ENCODE measurements at places on chromosomes 3 and 15. TPM values are rescaled to one million over a fixed set of nuclear protein-coding genes. Genes with fewer than 3 reads are reported as not detected.

DNA sequence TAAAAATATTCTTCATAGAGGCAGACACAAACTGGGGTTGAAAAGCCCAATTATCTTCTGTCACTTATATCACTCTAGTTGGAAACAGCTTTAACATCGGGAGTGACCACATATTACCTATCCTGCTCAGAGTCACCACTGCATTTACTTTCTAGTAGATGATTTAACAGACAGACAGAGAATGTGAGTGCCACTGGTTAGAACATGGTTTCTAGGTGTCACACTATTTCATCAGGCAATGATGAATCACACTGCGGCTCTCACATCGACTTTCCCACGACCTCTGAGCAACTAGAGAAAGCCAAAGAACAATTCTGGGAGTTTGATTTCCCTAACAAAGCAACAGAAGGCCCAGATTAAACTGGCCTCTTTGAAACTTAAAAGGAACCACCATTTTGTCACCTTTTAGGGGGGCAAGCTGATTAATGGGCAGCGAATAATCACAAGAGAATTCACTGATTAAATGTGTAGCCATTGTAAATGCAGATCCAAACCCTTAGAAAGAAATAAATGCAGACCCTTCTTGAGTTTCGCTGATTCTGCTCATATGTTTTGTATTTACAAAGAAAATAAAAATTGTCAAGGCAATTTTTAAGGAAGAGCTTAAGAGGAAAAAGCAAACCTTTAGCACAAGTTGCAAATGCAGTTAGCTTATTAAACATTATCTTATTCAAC, 112.6 kb upstream of the KBTBD8 start:
- H3K36me3 ChIP-seq: no peaks in the 10 kb centered on the region
- DNase-seq: no peak
- no peaks in the 10 kb centered on the region for H3K4me1 ChIP-seq
- no peaks in the 10 kb centered on the region for H3K27me3 ChIP-seq
- H3K27ac ChIP-seq: no peak overlapping the region

DNA sequence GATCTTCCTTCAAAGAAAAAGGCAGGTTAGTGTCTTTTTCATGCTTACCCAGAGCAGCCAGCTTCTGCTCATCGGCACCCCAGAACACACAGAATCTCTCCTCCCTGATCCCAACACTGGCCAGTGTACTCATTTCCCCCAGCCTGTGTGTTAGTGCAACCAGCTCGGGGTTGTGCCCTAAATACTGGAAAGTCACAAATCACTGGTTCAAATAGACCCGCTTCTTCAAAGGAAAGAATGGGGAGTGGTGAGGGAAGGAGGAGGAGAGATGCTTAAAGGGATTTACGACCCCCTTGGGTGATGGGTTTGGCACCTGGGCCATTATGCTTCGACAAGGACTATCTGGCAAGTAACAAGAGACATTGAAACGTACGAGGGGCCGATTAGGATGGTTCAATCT, 114.0 kb downstream of the FOXB1 start:
- no peak for DNase-seq
- H3K4me1 ChIP-seq: peaks cover 38% of the 10 kb centered on the region
- no peaks in the 10 kb centered on the region for H3K36me3 ChIP-seq
- H3K27ac ChIP-seq: no peak overlapping the region

DNA sequence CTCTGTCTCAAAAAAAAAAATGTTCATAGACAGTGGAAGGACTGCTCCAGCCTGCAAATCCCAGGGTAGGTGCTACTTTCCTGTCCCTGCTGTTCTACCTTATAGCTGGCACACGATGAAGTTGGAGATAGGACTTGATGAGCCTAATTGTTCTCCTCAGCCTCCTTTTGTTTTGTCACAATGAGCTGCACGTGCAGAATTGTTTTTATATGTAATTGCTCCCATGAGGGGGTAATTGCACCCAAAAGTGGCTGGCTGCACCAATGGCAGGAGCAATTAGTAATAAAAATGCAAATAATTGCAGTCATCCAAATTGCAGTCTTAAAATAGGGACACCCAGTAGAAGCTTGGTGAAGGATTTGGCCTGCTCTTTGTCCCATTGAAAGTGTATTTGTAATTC, 63.0 kb upstream of the PFN2 start:
- no peak for DNase-seq
- H3K4me1 ChIP-seq: no peaks in the 10 kb centered on the region
- H3K27me3 ChIP-seq: no peaks in the 10 kb centered on the region
- H3K4me3 ChIP-seq: no peak overlapping the region
- no peaks in the 10 kb centered on the region for H3K36me3 ChIP-seq

The ULK3 gene
- total RNA-seq: 14.3 TPM

DNA sequence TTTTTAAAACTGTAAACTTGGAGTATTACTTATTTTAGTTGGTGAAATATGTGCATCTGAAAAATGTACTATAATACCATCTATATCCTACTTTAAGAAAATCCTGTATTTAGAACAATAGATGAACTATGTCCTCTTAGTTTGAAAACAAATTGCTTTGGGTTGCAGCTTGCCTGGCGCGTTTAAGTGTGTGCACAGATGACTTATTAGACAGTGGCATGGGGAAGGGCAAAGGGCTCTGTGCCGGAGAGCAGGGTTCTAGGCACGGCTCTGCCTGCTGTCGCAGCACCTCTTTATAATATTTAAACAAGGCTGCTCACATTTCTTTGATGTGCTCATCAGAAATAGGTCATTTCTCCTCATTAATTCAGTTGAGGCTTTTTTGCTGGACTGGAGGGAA, 10.0 kb downstream of the PXK start:
- H3K4me1 ChIP-seq: peaks cover 5% of the 10 kb centered on the region
- no peak overlapping the region for H3K27ac ChIP-seq
- no peaks in the 10 kb centered on the region for H3K36me3 ChIP-seq
- no peak for DNase-seq
- no peaks in the 10 kb centered on the region for H3K27me3 ChIP-seq

DNA sequence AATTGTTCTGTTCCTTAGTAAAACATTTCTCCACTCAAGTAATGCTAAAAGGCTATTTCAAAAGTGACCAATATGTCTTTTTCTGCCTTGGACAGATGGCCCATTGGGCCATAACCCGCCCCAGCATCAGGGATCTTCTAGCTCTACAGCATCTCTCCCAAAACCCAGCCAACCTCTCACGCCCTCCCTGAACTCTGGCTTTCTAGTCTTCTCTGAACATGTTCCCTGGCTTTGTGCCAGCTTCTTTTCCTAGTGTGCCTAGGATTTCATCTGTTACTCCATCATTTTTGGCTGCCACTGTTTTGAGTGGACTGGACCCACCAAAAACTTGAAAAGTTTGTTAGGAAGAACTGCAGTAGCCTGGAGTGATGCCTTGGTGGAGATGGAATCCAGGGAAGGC, 30.7 kb downstream of the TRPM1 start:
- H3K4me3 ChIP-seq: no peak overlapping the region
- H3K27ac ChIP-seq: no peak overlapping the region
- no peak for DNase-seq
- no peaks in the 10 kb centered on the region for H3K36me3 ChIP-seq
- no peaks in the 10 kb centered on the region for H3K4me1 ChIP-seq

The MESP2 gene
- total RNA-seq: not detected

DNA sequence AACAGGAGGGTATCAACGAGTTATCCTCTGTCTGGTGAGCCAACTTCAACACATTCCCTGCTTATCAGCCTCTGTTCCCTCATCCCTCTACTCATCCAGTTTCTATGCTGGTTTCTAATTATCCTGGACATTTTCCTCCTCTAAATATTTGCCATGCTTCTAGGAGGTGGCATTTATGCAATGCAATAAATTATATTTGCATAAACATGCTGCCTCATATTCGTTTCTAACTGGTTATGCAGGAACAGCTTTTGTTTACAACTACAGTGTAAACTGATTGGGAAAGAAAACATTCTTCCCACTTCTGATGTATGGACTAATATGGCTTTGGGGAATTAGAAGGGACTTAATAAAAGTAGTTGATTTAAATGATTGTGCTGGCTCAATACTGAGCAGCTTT, 122.3 kb downstream of the TFG start:
- no peak for DNase-seq
- H3K36me3 ChIP-seq: no peaks in the 10 kb centered on the region
- no peaks in the 10 kb centered on the region for H3K27me3 ChIP-seq

The SERPINI1 gene
- total RNA-seq: 0.34 TPM

GRCh38 chr3:57158813-57159738, 6.1 kb downstream of the IL17RD start:
- no peak overlapping the region for H3K4me3 ChIP-seq
- no peak overlapping the region for H3K27ac ChIP-seq
- H3K27me3 ChIP-seq: peaks cover 10% of the 10 kb centered on the region
- DNase-seq: peak; percentile 27
- H3K36me3 ChIP-seq: no peaks in the 10 kb centered on the region
- peaks cover 10% of the 10 kb centered on the region for H3K4me1 ChIP-seq

The PRSS50 gene
- total RNA-seq: not detected
